ENCODE measurements at places on chromosomes 5 and 9.

DNA sequence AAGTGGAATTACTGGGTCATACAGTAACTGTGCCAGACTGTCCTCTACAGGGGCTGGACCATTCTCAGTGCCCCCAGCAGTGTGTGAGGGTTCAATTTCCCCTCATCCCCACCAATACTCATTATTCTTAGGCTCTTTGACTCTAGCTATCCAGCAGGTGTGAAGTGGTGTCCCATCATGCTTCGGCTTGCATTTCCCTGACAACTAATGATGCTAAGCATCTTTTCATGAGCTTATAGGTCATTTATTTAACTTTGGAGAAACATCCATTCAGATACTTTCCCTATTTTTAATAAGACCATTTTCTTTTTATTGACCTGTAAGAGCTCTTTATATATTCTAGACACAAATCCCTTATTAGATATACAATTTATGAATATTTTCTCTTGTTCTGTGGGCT, 63.6 kb downstream of the ADAMTS2 start:
- no peak for DNase-seq

DNA sequence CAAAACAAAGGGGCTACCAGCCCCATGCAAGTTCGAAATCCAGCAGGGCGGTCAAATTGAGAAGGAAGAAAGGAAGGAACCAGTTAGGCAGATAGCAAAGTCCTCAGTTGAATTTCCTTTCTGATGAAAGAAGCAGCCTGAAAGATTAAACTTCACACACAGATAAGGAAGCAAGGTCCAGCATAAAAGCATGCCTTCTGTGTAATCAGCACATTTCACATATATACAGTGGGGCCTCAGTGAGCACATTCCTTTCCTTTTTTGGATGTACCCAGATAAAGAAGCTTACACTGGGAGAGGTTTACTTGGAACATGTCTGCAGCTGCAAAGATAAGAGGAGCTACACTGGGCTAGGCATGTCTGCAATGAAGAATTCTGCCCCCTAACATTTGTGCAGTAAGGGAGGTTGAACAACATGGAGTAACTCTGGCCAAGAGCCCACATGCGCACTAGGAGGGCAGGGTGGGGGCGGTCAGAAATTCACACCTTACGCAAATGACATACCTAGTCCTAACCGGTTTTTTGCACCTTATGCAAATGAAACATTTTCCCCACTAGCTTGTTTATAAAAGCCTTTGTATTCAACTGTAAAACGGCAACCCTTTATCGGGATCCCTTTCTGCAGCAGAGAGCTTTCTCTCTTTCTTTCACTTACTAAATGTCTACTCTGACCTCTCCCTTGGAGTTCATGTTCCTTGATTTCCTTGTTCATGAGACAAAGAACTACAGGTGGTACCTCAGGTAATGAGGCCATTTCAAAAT, 149.7 kb upstream of the FBXL17 start:
- no peak for DNase-seq

DNA sequence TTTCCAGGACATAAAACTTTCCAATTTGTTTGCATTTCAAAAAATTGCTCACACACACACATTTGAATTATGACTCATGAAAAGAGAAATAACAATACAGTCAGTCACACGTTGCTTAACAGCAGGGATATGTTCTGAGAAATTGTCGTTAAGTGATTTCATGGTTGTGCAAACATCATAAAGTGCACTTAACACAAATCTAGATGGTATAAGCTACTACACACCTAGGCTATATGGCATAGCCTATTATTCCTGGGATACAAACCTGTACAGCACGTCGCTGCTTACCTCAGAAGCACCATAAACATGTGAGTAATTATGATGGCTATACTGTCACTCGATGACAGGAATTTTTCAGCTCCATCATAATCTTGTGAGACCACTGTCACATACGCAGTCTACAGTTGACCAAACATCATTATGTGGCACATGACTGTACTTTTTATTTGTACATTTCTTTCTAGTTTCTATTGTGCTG, 378.2 kb downstream of the ACTL7B start:
- DNase-seq, result no peak

- no peak for DNase-seq
Measured at GRCh38 chr5:14226992-14227391, 83.8 kb downstream of the TRIO start.

DNA sequence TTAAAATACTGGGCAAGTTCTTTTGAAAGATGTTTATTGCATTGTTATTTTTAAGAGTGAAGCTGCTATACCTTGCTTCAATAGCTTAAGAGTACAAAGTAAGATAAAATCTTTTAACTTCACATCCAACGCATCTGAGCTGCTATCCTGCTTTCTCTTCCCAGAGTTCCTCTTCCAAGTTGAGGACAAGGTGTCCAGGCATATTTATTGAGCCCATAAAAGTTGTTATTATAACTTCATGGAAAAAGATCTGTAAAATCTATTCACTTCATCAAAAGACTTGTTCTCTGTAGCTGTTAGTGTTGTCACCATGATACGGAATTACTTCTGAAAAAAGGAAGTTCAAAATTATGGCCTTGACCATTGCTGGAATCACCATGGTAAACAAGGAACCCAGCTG, 306.2 kb upstream of the ELAVL2 start:
- DNase-seq, result no peak
